Ureter (tissue), 1 donor: ENCODE measurements at places on chromosomes 16 and 17. TPM values are rescaled to one million over a fixed set of nuclear protein-coding genes. Genes with fewer than 3 reads are reported as not detected.

- DNase-seq, result no peak
These were observed 5.0 kb upstream of the NAGLU start for GRCh38 chr17:42530952-42531454.

- no peak for DNase-seq
These were observed 34.6 kb downstream of the DCAKD start for GRCh38 chr17:45016823-45017222.

Gene GJC1
- total RNA-seq, result 44.0 TPM

DNA sequence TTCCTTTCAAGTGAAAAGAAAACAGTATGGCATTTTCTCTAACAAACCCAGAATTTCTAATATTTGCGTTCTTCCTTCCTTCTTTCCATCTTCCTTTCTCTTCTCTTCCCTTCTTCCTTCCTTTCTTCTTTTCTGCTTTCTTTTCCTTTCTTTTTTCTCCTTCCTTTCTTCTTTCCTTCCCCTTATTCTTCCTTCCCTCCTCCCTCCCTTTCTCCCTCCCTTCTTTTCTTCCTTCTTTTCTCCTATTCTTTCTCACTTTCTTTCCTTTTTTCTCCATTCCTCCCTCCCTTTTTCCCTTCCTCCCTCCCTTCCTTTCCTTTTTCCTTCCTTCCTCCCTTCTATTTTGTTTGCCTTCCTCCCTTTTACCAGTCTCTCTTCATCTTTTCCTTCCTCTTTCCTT lies 194.8 kb downstream of the SHCBP1 start:
- no peak for DNase-seq

GRCh38 chr17:42989141-42989540 lies 8.8 kb downstream of the RUNDC1 start:
- DNase-seq, result no peak

GRCh38 chr17:42212382-42212781 lies 18.1 kb upstream of the GHDC start:
- DNase-seq, result no peak

GRCh38 chr17:69733171-69734012 lies 318.9 kb downstream of the MAP2K6 start:
- DNase-seq, result peak; percentile 43

GRCh38 chr17:42920922-42921321 lies 20.3 kb downstream of the G6PC1 start:
- no peak for DNase-seq

GRCh38 chr17:2795441-2796163 lies 636 bp upstream of the RAP1GAP2 start:
- no peak for DNase-seq

DNA sequence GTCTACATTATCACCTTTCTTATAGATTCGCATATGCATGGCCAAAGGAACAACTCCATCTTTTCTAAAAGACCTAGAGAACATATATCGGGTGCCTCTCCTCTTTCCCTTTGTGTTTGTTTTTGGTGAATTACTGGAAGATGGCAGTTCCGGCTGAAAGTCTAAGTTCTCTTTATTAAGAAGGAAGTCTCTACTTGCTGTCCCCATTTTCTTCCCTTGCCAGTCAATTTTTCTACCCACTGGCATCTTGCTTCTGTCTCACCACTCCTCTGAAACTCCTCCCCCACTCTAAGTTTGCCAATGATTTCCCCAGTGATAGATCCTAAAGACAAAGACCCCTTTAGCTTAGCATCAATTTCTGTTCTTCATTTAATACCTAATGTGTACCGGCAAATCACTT lies 93.9 kb upstream of the CORO6 start:
- DNase-seq, result no peak

Gene KAT2A
- total RNA-seq, result 62.8 TPM

DNA sequence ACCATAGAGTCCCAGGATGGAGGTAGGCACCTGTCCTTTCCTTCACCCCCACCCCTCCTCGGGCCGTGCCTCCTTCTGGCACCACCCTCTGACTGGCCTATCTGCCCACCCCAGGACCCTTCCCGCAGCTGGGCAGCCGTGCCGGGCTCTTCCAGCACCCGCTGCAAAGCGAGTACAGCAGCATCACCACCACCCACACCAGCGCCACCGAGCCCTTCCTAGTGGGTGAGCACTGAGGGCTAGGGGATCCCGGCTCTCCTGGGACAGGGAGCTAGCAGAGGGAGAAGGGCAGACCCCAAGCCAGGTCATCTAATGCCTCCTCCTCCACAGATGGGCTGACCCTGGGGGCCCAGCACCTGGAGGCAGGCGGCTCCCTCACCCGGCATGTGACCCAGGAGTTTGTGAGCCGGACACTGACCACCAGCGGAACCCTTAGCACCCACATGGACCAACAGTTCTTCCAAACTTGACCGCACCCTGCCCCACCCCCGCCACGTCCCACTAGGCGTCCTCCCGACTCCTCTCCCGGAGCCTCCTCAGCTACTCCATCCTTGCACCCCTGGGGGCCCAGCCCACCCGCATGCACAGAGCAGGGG lies 7.8 kb downstream of the GALK1 start:
- no peak for DNase-seq

GRCh38 chr16:79599256-79599836 lies 1.2 kb downstream of the MAF start:
- DNase-seq, result no peak

DNA sequence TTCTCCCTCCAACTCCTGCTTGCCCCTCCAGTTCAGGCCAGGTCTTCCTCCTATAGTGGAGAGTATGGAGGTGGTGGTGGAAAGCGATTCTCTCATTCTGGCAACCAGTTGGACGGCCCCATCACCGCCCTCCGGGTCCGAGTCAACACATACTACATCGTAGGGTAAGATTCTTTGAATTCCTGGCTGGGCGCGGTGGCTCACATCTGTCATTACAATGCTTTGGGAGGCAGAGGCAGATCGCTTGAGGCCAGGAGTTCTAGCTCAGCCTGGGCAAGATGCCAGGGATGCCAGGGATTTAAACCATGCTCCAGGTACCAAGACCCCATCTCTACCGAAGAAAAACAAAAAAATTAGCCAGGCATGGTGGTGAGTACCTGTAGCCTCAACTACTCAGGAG lies 1.4 kb downstream of the ZG16 start:
- DNase-seq, result no peak

Gene HLF
- 23.8 TPM for total RNA-seq

DNA sequence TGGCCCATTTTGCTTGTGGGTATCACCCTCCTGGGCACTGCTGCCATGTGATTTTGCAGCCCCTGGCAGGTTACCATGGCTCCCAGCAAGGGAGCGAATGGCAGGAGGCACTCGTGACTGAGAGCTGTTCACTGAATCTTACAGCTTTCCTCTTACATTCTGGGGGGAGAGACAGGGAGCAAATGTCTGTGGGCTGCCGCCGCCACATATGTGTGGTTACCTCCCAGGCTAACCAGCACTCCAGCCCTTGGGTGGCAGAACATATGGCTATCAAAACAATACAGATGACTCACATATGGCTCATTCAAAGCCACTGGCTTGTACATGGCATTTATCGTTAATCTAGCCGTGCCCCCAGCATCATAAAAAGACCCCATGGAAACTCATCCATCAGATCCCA lies 19.8 kb downstream of the GTF3C1 start:
- DNase-seq, result no peak

Gene SLC52A1
- total RNA-seq, result 2.5 TPM

DNA sequence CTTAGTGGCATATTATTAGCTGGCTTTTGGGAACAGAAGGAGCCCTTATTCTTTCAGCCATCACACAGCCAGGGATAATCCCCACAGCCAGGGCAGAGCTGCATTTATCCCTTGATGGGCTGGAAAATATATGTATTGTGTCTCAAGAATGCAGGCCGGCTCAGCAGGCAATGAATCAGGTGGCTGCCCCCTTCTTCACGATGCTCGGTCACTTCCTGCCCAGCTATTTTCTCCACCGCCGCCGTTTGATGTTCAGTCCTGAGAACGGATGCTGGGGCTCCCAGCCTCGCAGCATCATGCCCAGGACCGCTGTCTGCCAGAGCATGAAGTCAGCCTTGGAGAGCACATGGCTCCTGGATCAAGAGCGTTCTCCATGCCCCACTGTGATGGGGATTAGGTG lies 4.3 kb upstream of the MYH3 start:
- DNase-seq, result no peak

DNA sequence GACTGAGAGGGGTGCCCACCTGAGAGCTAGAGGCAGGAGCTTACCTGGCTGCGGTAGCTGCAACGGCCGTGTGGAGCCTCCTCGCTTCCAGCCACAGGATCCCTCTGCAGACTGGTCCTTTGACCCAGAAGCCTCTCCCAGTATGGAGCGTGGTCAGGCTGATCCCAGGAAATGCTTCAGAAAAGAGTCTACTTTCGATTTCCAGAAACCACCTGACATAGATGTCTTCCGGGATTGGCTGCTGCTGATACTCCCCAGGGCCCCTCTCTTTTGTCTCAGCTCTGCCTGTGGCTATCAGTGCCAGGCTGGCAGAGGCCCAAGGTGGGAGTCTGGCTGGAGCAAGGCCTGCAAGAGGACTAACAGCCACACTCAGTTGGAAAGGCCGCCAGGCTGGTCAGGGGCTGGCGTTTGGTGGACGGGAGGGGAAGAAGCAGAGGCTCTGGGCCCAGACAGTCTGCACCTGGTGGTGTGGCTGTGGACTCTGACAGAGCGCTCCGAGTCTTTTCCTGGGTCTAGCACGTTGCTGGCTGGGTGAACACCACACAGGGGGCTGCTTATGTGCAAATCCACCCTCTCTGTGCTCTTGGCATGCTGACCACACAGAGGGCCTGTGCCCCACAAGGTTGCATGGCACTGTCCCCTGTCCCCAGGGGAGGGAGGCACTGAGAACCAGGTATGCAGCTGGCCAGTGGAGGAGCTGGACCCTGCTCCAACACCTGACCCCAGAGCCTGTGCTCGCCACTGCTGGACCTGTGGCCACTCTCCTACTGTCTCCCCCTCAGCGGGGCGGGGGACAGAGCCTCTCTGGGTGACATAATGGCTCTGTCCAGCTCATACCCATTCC lies at the start of gene LGALS3BP:
Gene LGALS3BP (minus strand): TSS at position 144 of the 844 bp plus-strand sequence. CDS start 2,732 bp downstream, outside the sequence.
- DNase-seq, result peak; percentile 81

DNA sequence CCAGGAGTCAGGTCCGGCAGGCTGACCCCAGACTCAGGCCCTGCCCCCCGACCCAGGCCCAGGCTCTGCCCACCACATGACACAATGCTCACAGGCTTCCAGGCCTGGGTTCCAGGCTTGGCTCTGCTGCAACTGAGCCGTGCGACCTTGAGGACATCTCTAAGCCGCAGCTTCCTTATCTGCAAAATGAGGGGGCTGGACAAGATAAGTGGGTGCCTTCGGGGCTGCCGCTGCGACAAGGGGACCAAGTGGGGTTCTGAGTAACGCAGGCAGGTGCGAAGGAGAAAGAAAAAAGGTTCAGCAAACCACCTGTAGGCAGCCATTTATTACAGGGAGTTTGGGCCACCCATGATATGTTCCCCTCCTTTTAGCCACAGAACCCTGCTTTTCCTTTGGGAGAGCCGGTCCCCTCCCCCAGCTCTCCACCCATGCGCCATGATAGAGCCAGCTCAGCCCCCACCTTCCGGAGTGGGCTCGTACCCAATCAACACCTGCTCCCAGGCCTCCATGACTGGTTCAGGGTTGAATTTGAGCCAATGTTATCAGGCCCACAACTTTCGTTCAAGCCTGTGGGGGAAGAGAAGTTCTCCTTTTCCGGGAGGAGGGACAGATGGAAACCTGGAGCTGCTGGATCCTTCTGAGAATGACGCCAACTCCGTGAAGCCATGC lies 38.2 kb downstream of the RTN4RL1 start:
- DNase-seq, result no peak

Gene TMIGD1
- not detected for total RNA-seq

Gene EIF3C
- total RNA-seq, result 435 TPM

DNA sequence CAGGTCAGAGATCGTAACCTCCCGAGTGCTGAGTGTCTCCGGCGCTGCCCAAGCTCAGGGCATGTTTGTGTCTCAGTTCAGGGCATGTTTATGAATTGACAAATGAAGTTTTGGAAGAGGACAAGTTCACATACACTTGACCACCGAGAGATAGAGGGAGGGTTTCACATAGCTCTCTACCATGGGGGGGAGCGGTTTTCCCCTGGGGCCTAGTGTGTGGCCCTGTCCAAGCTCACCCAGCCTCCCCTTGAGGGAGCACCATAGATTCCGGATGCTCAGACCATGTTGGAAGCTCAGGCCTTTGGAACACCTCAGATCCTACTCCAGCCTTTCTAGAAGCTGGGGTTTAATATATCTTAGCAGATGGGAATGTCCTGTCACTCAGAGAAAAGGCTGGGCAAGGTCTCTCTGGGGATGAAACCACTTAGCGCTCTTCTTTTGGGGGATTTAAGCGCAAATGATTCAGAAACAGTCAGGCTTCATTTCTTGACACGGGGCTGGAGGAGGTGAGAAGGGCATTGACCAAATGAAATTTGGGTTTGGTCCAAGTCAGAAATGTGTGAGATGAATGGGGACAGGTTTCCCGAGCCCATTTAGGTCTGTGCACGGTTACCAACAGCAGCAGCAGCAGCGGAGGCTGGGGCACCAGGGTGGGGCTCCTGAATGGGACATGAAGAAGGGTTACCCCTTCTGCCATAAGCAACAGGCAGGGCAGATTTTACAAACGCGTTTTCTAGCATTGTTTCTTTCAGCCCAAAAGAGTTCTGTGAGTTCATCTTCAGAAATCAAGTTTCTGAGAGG lies 96.6 kb downstream of the METRNL start:
- no peak for DNase-seq

Gene NFATC2IP
- total RNA-seq, result 43.2 TPM

Gene AXIN1
- total RNA-seq, result 20.1 TPM

- no peak for DNase-seq
These were observed 373.9 kb upstream of the CA10 start for GRCh38 chr17:52532373-52532772.

- DNase-seq, result no peak
These were observed 25.2 kb downstream of the DEF8 start for GRCh38 chr16:89973654-89974335.

DNA sequence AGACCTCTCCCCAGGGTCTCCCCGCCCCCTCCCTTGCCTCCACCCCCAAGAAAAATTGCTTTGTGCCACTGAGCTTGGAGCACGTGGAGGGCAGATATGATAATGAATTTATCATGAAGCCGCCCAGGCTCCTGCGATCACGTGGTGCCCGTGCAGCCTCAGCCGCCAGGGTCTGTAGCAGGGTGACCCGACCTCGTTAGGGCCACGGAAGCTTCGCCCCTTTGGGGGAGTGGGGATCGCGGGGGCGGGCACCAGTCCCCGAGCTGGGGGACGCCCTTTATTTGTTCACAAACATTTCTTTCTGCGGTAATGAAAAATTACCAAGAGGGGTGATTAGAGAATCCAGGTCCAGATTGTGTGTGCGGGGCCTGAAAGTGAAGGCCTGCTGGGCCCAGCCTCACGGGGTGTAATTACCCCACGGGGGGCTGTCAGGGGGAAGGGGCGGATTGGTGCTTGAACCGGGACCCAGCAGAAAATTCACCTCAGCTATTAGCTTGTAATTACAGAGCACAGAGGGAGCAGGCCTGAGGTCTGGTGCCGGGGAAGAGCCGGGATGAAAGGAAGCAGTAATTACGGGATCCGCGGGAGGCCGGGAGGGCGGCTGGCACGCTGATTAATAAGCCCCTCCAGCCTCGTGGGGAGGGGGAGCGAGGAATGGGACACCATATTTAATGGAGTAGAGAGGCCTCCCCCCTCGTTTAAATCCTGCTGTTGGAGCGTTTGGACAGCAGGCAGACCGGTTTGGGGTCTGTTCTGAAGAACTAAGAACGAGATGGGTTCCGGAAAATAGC lies 13.3 kb downstream of the GSE1 start:
- no peak for DNase-seq
